Sigmoid colon (tissue), 7 donors: ENCODE measurements at places on chromosomes 13 and 19. TPM values are rescaled to one million over a fixed set of nuclear protein-coding genes. Genes with fewer than 3 reads are reported as not detected.
A peak's percentile ranks its signal among the peaks of the same experiment; 100 is the strongest.

The DAND5 gene
- total RNA-seq: 1.2 TPM

DNA sequence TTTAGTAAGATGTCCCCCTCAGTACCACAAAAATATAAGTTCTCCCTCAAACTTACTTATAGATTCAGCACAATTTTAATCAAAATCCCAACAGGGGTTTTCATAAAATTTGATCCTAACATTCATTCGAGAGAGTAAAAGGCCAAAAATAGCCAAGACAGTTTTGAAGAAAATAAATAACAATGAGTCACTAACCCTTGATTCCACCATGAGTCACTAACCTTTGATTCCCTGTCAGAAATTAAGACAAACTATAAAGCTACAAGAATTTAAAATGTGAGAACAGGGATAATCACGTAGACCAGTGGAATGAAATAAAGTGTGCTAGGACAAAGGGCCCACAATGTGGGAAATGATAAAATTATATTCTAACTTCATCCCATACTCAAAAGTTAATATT lies 320.3 kb downstream of the SUCLA2 start:
- no peak for DNase-seq

- no peak for DNase-seq
Observed at GRCh38 chr19:41870401-41870873, 6.6 kb upstream of the CD79A start.

The SOX1 gene
- total RNA-seq: not detected

The TEKTIP1 gene
- not detected for total RNA-seq

DNA sequence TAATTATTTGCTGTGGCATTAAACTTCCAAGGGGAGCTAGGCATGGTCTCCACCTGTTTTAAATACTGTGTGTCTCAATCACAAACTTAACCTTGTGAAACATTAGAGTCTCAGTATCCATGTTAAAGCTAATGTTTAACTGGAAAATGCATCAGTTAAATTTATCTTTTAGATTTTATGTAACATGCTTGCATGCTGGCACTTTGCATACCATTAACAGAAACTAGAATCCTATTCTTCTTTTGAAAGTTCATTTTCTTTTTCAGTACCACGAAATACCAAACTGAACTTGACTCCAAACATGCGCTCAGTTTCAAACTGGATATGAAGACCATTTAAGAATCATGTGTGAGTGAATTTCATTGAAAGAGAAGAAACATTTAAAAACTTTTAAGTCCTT lies 328.9 kb upstream of the SLC10A2 start:
- DNase-seq: no peak

The PLPPR2 gene
- total RNA-seq: 19.1 TPM

GRCh38 chr19:46863818-46864629 lies 3.2 kb downstream of the ARHGAP35 start:
- peak; percentile 60 for DNase-seq

DNA sequence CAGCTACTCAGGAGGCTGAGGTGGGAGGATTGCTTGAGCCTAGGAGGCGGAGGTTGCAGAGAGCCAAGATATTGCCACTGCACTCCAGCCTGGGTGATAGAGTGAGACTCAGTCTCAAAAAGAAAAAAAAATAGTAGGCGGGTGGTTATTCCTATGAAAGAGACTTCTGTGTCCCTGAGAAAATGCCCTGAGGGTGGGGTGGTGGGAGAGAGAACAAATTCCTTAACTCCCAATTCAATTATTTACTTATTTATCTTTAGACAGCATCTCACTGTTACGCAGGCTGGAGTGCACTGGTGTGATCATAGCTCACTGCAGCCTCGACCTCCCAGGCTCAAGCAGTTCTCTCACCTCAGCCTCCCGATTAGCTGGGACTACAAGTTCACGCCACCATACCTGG lies 10.3 kb upstream of the EEF2 start:
- no peak for DNase-seq

The HCST gene
- total RNA-seq: not detected

DNA sequence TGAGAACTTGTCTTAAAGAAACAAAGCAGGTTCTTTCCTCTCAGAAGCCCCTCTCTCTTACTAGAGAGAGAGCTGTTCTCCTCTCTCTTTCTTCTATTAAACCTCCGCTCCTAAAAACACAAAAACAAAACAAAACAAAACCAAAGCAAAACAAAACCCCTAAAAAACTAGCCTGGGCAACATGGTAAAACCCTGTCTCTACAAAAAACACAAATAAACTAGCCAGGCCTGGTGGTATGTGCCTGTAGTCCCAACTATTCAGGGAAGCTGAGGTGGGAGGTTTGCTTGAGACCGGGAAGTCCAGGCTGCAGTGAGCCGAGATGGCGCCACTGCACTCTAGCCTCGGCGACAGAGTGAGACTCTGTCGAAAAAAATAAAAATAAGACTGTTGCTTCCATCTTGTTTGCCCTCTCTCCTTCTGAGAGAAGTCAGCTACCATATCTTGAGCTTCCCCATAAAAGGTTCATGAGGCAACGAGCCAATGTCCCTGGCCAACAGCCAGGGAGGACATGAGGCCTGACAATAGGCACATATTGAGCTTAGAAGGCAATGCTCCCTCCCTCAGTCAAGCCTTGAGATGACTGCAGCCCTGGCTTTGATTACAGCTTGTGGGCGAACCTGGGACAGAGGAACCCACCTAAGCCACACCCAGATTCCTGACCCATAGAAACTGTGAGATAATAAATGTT lies 17.5 kb upstream of the FLT3 start:
- no peak for DNase-seq

The GADD45GIP1 gene
- total RNA-seq: 65.8 TPM

The ERVK3-1 gene
- total RNA-seq: 41.8 TPM

DNA sequence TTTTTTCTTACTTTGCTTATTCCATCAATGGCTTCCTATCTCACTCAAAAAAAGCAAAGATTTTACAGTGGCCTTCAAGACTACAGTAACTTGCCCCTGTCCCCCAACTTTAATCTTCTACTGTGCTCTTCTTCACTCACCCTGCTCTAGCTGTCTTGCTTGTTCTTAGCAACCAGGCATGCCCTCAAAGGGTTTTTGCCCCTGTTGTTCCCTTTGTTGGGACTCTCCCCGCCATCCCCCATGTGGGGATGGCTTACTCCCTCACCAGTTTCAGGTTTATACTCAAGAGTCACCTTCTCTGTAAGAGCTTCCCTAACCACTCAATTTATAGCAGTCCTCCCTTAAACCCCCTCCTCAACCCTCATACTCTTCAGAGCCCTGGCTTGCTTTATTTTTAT lies 5.4 kb downstream of the MTMR6 start:
- no peak for DNase-seq

GRCh38 chr19:33954686-33955085 lies 158.0 kb downstream of the KCTD15 start:
- DNase-seq: no peak

The TEX101 gene
- total RNA-seq: not detected

DNA sequence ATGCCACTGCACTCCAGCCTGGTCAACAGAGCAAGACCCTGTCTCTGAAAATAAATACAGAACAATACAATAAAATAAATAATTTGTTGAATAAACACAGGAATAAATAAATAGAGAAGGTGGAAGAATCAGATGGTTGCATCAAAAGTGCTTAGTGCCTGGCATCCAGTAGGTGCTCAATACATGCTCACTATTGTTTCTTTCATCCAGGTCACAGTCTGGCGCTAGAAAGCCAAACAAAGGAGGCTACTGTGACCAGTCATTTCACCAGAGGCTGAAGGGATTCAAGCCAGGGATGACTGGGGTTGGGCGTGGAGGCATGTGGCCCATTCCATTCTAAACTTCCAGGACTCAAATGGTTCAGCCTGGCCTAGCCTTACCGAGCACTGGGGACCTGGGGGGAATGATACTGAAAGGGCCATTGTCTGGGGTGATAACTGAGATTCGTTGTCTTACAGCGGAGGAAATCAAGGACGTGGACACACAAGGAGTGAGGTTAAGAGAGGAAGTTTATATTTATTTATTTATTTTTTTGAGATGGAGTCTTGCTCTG lies 3.6 kb upstream of the NDUFB7 start:
- no peak for DNase-seq

DNA sequence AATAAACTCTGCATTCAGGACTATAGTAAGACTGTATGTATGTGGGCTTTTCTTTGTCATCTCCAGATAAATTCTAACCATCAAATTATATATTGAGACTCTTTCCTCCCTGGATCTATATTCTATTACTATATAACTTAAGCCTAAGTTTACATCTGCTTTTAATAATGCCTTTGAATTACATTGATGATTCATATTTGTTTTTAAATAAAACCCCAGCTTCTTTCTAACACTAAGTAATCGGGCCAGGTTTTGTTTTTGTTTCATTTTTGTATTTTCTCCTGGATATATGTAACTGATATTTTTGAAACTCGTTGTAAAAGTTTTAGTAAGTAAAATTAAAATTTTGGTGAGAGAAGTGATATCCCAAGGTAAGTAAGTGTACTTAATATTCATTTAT lies 1599.1 kb downstream of the PCDH9 start:
- DNase-seq: no peak

DNA sequence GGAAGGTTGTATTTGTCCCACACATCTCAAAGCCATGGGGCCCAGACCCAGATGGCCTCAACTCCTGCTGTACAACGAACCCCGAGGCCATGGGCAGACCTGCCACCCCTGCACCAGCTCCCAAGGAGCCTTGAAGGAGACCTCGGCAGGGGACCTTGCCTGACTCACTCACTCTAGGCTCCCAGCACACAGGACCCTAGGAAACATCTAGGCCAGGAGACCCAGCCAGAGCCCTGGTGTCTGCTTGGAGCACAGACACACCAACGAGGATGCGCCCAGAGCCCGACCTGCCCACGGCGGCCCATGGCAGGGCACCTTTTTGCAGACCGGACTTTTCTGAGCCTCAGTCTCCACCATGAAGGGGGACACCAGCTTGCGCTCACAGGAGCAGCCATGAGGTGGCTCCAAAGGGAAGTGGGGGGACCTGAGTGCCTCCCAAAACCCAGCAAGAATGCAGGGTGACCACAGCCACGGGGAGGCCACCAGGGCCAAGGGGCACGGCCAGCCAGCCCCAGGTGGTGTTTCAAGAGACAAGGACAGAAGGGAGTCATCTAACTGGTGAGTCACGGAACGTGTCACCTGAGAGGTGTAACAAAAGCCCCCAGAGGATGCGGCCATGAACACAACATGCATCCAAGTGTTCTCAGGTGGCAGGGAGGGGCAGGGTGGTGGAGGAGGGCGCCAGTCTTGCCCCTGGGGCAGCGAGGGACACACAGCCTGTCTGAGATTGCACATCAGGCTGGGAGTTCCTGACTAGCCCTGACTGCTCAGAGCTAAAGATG lies 4.9 kb upstream of the CERS1 start:
- DNase-seq: no peak

The ZFR2 gene
- 1.2 TPM for total RNA-seq
